ENCODE measurements at places on chromosomes 12 and 14.

GRCh38 chr12:46126050-46126727 lies 135.8 kb upstream of the SCAF11 start:
- DNase-seq, result no peak

- DNase-seq, result no peak
Observed at GRCh38 chr12:12735301-12735700, 18.1 kb downstream of the CDKN1B start.

DNA sequence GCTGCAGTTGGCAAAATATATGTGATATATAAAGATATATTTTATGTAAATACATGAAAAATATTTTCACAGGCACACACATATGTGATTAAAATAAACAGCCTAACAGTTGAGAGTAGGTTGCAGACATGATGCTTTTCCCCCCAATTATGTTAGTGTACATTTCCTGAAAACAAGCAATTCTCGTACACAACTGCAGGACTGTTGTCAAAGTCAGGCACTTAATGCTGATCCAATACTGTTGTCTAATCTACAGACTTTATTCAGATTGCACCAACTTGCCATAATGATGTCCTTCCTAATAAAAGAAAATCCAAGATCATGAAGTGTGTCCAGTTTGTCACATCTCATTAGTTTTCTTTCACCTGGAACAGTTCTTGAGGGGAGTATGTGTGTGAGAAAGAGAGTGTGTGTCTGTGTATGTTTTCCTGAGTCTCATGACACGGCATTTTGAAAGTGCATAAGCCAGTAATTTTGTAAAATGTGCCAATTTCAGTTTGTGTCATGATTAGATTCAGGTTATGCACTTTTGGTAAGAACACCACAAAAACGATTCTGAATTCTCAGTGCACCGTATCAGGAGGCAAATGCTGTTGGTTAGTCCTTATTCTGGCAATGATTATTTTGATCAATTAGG lies 16.5 kb upstream of the SEL1L start:
- DNase-seq, result no peak

DNA sequence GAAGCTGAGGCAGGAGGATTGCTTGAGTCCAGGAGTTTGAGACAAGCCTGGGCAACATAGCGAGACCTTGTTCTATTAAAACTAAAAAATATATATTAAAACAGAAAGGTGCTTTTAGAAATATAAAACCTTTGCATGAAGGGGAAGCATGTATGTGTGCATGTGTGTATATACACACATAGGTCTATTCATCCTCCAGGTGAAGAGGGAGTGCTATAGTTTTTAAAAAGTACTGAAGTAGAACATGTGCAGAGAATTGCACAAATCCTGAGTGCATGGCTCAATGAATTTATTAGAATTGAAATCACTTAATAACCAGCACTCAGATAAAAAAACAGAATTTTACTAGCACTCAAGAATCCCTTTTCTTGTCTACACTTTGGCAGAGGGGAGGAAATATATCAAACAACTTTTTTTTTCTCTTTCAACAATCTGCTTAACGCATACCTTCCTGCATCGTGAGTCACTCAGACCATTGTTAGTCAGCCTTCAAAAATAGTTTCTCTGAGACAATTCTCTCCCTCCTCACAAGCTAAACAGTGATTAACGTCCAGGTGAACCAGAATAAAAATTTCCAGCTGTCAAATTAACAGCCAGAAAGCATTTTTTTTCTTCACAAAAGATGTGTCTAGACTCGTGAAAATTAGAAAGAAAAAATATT lies 17.7 kb upstream of the NEDD1 start:
- peak; percentile 68 for DNase-seq

DNA sequence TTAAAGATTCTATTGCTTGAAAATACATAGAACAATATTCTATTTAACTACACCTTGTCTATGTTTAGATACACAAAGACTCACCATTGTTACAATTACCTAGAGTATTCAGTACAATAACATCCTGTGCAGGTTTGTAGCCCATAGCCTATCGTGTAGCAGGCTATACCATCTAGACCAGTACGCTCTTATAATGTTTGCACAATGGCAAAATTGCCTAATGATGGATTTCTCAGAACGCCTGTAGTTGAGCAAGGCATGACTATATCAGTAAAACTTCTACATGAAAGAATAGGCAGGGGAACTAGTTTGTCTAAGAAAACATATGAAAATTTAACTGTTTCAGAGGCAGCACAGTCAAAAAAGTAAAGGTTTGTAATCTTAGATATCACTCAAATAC lies 375.9 kb downstream of the DAD1 start:
- DNase-seq, result no peak

GRCh38 chr14:69708049-69708448 lies 58.9 kb upstream of the SRSF5 start:
- no peak for DNase-seq

- no peak for DNase-seq
Observed at GRCh38 chr12:122096591-122097149, 18.1 kb downstream of the MLXIP start.

Data from HS-5 (cell line).